ENCODE measurements at places on chromosomes 7 and 10.
A peak's percentile ranks its signal among the peaks of the same experiment; 100 is the strongest.

DNA sequence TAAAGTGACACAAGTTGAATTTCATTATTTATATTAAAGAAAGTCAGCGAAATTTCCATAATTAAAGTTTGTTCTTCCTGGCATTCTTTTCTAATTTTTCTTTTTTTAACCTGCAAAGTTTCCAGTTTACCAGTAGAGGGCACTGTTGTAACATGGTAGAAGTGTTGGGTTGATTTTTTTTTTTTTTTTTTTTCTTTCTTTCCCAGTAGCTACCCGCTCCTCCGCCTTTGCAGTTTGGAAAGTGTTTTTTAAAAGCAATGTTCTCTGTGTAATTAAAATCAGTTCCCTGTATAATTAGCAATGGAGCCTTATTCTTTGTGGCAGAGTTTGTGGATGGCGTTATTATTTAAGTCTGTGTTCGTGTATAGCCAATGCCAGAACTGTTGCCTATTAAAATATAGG, 53.7 kb downstream of the TAF3 start:
- peak; percentile 46 for DNase-seq

GRCh38 chr7:143345428-143345900, 17.0 kb downstream of the FAM131B start:
- DNase-seq = peak; percentile 23

GRCh38 chr10:44742248-44742647, 168.9 kb upstream of the TMEM72 start:
- DNase-seq = no peak

- DNase-seq = peak; percentile 6
These were observed 287.6 kb downstream of the TWIST1 start for GRCh38 chr7:18829858-18830285.

DNA sequence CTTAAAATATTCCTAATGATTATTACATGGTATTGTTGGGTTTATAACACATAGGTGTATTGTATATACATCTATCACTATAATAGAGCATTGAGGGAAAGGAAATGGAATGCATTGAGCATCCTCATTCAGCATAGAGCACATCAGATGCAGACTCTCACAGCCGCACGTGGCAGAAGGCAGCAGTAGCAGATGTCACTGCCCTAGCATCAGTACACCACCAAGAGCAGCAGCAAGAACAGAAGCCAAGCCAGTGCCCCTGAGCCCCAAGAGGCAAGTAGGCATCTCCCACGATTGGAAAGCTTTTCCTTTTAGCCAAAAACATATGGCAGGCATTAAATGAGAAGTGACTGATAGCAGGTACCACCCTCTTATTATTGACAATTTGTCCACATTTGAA, 510.0 kb downstream of the TNS3 start:
- DNase-seq = no peak

DNA sequence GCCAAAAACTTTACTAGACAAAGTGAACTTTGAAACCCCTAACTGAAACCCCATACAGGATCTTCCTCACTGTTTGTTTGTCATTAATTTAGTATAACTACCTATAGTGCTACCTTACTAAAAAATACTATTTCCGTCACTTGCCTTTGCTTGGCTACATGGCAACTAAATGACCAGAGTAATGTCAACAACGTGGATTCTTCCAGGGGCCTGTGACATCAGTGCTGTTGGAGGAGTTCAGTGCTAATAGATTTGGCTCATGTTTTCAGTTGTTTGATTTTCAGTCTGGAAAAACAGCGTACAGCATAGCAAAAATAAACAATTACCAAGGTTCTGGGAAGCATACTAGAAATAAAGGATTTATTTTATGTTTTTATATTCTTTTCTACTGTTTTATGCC, 3.0 kb upstream of the ASB15 start:
- no peak for DNase-seq

- DNase-seq = no peak
These were observed 26.2 kb upstream of the SLC29A3 start for GRCh38 chr10:71292624-71293445.

DNA sequence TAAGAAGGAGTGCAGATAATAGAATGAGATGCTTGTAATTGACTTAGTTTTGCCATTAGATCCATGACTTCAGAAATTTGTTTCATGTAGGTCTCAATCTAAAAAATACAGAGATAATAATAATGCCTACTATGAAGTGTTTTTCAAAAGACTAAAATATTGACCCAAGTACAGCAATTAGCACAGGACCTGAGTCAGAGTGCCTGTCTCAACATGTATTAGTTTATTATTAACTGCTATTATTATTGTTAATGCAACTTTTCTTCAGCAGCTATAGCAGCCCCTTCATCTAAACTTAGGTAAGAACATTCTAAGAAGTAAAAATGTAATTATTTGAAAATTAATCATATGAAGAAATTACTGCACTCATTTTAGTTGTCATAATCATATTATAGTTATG, 82.9 kb upstream of the HGF start:
- no peak for DNase-seq

- no peak for DNase-seq
These were observed 25.0 kb downstream of the CACUL1 start for GRCh38 chr10:118729641-118730258.

GRCh38 chr7:100739934-100740333, 6.5 kb downstream of the ZAN start:
- DNase-seq = no peak

DNA sequence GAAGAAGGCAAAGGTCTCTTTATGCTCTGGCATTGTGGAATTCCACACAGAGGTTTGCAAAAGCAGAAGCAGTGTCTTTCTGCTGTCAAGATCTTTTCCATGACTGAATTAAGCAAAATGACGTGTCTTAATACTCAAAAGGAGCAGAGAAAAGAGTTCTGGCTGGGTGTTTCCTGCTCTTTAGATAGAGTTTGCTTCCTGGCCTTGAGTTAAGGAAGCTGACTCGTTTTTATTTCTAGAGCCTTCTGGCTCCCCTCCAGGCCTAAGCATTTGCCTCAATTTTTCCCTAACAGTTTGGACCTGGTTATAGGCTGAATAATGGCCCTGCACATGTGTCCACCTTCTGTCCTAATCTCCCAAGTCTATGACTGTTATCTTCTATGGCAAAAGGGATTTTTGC, 21.6 kb downstream of the TAS2R41 start:
- no peak for DNase-seq

DNA sequence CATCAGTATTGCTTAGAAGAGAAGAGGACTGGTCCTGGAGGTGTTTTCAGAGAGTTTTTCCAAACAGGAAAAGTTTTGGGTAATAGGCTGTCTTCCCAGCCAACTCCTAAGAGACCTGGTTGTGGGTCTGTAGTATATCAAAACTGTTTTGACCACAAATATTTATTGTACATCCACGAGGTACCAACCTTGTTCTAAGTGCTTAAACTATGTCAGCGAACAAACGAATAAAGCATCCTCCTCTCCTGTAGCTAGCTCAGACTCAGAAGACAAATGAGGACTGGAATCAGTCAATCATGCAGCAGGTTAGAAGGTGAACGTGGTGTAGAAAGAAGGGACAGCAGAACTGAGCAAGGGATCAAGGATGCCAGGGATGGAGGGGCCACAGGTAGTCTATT, 61.6 kb upstream of the MKI67 start:
- DNase-seq = no peak

DNA sequence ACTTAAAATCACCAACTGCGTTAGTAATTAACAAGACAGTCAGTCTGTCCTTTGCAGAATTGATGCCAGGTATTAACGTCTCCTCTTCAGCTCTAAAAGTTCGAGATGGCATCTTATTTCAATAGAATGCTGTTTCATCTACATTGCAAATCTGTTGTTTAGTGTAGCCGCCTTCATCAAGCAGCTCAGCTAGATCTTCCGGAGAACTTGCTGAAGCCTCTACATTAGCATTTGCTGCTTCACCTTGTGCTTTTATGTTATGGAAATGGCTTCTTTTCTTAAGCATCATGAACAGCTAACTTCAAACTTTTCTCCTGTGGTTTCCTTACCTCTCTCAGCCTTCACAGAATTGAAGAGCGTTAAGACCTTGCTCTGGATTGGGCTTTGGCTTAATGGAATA, 95.5 kb upstream of the FAM20C start:
- DNase-seq = no peak

DNA sequence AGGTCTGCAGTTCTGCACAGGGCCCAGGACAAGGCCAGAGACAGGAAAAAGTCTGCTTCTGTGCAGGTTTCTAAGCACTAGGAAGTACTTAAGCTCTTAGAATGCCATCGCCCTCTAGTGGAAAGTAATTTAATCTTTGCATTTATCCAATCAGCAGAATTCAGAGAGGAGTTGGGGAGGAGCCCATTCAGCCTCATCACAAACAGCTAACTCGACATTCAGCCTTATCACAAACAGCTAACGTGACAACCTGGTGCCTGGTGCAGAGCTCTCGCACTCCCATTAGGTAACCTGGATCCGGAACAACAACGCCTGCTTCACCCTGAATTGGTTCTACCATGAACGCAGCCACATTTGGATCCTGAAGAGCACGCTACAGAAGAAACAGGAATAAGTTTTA, 15.2 kb downstream of the OAT start:
- DNase-seq = peak; percentile 74

GRCh38 chr10:10193848-10194247, 823.8 kb upstream of the CELF2 start:
- DNase-seq = no peak

DNA sequence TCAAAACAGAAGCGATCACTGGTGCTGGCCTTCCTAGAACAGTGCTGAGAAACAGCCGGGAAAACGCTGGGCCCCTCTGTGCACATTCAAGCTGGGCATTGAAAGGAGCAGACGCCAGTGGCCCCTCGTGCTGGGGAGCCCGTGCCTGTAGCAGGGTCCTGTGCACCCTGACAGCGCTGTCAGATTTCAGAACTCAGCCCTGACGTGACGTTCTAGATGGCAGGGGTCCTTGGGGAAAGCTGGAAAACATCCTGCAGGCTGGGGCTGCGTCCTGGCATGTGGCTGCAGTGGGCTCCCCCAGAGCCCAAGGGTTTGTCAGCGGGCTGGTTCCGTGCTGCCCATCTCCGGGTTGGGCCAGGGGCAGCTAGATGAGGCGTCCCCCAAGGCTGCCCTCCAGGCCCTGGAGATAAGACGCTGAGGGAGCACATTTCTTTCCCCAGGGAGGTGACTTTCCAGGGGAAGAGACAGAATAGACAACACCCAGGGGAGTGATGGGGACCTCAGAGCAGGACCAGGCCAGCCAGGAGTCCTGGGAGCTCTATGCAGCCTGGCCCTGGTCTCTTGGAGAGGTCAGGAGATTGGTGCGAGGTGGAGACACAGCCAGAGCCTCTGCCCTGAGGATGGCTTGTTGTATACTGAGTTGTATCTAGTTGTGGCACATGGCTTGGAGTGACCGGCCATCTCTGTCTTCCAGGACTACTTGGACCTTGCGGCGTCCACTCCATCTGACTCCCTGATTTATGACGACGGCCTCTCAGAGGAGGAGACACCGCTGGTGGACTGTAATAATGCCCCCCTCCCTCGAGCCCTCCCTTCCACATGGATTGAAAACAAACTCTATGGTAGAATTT, 12.1 kb upstream of the CSGALNACT2 start:
- DNase-seq = no peak

GRCh38 chr7:43302773-43303460, 190.5 kb downstream of the HECW1 start:
- DNase-seq = no peak

- no peak for DNase-seq
These were observed 27.9 kb downstream of the GTF2IRD1 start for GRCh38 chr7:74481458-74482196.

DNA sequence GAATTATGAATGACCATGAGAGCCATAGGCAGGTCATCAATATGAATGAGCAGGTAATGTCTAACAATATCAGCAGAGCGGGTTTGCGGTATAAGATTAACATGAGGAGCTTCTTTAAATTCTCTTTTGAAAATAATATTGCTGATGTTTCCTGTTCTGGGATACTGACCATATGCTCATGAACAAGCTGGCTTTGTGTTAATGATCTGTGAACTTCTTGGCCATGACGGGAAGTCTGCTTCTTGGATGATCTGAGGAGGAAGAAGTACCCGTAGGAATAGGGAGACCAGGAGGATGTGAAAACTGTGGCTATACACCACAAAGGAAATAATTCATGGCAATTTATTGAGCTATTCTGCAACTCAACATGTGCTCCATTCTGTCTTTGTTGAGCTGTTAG, 38.6 kb downstream of the ITGA8 start:
- no peak for DNase-seq

- no peak for DNase-seq
These were observed 986 bp upstream of the PDGFA start for GRCh38 chr7:520503-521161.

- no peak for DNase-seq
These were observed 263.0 kb upstream of the NEBL start for GRCh38 chr10:21160116-21160515.

DNA sequence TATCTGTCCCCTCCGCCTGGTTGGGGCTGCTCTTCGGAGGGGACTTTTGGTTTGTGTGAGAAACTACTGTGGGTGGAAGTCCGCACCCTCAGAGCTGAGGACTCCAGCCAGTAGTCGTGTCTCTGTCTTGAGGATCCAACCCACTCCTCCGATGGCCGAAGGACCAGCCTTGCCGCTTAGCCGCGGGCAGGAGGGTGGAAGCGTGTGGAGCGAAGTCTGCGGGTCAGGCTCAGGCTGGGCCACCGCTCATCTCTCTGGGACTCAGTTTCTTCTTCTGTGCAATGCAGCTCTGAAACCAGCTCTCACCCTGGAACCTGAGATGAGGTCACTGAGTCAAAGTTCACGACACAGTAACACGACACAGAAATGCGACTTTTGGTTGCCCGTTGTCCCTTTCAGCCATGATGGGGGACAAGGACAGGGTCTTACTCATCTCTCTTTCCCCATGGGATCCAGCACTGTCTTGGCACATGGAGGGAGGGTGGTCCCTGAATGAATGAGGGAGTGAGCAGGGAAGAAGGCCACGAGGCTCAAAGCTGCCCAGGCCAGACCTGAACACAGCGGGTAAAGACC, 133.3 kb upstream of the PODXL start:
- DNase-seq = no peak

DNA sequence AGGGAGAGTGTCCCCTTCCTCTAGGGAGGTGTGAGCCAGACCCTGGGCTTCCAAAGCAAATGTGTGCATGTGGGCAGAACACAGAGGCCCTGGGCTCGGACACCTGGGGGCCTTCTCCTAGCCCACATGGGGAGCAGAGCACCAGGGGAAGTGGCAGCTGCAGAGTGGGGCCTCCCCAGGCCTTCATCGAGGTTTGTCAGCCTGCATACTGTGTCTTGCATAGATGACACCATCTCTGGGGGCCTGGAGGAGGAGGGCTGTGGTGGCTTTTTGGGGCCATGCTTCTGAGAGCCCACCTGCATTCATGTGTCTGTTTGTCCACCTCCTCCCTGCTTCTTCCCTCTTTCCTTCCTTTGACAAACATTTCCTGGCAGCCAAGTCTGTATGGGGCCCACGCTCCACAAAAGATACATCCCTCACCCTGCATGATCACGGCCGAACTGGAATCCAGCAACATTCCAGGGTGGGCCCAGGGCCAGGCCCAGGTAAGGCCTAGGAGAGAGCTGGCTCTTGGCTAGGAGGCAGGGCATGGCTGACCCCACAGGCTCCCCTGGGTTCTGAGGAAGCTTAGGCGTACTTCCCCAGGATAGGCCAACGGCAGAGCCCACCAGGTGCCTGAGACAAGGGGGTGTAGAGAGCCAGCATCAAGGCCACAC, 79.2 kb downstream of the ZMIZ1 start:
- no peak for DNase-seq

- DNase-seq = no peak
These were observed 275.2 kb downstream of the LRRTM3 start for GRCh38 chr10:67200913-67201564.

GRCh38 chr10:49602380-49603023, 7.6 kb upstream of the SLC18A3 start:
- DNase-seq = no peak
